ENCODE measurements at places on chromosomes 7 and 10.

- no peak for DNase-seq
Measured at GRCh38 chr10:130492266-130492934, 356.2 kb downstream of the GLRX3 start.

DNA sequence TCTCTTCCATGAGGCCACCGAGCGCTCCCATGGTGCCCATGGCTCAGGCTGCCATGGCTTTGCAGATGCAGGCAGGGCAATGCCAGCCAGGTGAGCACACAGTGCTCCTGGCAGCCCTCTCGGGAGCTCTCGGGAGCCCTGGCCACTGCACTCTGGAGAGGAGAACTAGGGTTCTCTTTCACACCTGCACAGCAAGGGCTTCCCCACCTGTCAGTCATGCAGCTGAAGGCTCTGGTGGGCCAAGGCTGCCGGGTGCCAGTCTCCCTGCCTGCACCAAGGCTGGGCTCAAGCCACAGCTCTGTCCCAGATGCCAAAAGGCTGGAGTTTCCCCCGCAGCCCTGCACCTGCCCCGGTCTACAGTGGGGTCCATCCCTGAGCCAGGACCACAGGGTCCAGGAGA lies 32.6 kb downstream of the NUDT1 start:
- no peak for DNase-seq

GRCh38 chr10:119413471-119414080 lies 128.9 kb downstream of the RGS10 start:
- no peak for DNase-seq

GRCh38 chr7:113100121-113100603 lies 13.5 kb upstream of the GPR85 start:
- DNase-seq = no peak

GRCh38 chr10:110613341-110613995 lies 30.7 kb upstream of the RBM20 start:
- DNase-seq = no peak

Measured in CD4-positive, CD25-positive, alpha-beta regulatory T cell (primary cell).